ENCODE measurements at places on chromosomes 7 and 10.

DNA sequence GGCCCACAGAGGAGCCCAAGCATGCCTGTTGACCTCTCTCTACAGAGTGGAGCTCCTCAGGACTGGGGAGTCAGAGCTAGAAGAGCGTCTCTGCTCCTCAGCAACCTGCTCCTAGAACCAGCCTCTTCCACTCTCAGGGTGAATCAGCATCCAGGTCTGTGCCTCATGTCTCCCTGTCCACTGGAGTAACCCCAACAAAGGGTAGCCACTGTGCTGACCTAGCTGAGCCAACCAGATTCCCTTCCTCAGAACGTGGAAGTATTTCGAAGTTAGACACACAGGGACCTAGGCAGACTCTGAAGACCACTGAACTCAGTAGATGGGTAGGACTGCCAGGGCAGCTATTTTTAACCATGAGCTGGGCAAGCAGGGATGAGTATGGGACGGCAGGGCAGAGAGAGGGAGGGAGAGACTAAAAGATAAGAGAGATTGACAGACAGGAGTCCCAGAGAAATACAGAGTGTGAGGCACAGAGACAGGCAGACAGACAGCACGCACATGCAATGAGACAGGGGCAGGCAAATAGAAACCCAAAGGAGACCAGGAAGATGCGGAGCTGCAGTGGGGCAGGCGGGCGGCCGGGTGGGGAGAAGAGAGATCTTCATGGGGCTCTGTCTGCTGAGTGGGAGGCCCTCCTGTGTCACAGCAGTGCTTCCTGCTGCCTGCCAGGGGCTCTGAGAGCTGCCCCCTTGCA, 56.7 kb downstream of the OSBPL3 start:
- DNase-seq = no peak

GRCh38 chr10:679556-679955, 9.9 kb downstream of the DIP2C start:
- DNase-seq = no peak

DNA sequence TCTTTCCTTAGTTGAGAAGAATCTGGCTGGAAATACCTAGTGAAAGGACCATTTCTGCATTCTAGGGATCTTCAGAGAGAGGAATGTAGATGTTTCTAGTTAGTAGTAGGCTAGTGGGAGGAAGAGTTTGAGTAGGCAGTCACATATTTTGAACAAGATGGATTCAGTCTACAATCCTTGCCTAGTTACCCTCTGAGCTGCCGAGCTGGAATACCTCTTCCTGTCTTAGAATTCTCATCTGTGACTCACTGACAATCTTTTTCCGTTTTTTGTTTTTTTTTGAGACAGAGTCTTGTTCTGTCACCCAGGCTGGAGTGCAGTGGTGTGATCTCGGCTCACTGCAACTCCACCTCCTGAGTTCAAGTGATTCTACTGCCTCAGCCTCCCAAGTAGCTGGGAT, 30.7 kb upstream of the PLPP4 start:
- DNase-seq = no peak

- DNase-seq = no peak
Measured at GRCh38 chr10:49622426-49623425, 8.9 kb downstream of the CHAT start.

DNA sequence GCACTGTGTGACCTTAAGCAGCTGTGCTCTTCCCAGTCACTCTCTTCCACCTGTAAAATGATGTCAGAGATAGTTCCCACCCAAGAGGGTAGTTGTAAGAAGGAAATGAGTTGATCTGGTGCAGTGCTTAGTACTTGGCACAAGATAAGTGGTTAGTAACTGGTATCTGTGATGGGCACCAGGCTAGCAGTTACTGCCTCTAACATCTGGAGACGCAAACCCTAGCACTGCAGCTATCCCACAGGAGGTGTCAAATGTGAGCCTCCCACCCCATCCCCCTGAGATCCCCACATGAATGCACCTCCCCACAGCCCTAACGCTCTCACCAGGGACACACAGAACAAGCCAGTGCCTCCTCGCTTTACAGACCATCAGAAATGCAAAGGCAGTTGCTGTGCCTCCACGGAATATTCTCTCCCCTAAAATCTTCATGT, 72.0 kb downstream of the KCNMA1 start:
- DNase-seq = no peak

DNA sequence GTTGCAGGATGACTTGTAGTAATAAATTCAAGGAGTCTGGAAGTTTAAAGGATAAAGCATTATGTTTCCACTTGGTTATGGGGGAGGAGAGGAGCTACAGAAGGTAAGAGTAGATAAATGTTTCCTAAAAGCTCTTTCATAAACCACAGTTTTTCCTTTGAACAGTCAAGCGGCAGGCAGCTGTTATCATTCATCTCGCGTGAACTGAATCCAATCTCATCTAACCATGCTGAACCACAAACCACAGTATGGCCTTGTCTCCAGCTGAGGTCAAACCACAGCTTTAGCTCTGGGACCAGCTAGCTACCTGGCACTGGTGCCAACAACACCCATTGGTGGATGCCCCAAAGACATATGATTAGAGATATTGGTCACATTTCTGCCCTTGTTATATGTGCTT, 63.3 kb downstream of the NOC3L start:
- peak; percentile 19 for DNase-seq
